ENCODE measurements at places on chromosomes 16 and 17.

GRCh38 chr17:1490643-1491442 is 1.6 kb downstream of the MYO1C start:
- DNase-seq = peak; percentile 65

DNA sequence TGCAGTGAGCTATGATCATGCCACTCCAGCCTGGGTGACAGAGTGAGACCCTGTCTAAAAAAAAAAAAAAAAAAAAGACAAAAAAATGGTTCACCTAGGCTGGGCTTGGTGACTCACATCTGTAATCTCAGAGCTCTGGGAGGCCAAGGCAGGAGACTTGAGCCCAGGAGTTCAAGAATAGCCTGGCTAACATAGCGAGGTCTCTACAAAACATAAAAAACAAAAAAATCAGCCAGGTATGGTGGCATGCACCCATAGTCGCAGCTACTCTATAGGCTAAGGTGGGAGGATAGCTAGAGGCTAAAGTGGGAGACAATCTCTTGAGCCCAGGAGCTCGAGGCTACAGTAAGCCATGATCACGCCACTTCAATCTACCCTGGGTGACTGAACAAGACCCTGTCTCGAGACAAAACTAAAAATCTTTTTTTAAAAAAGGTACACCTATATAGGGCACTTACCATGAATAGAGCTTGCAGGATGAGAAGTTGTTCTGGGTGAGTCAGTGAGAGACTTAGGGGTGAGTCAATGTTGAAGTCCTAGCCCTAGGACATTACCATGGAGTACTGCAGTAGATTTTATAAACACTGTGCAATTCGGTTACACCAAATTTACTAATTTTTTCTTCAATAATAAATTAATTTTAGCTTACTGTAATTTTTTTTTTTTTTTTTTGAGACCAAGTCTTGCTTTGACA is 19.0 kb downstream of the USP32 start:
- DNase-seq = no peak

GRCh38 chr16:2904922-2905240 is 6.8 kb upstream of the FLYWCH1 start:
- DNase-seq = no peak

- no peak for DNase-seq
Observed at GRCh38 chr16:27475561-27475960, 73.6 kb downstream of the IL21R start.

DNA sequence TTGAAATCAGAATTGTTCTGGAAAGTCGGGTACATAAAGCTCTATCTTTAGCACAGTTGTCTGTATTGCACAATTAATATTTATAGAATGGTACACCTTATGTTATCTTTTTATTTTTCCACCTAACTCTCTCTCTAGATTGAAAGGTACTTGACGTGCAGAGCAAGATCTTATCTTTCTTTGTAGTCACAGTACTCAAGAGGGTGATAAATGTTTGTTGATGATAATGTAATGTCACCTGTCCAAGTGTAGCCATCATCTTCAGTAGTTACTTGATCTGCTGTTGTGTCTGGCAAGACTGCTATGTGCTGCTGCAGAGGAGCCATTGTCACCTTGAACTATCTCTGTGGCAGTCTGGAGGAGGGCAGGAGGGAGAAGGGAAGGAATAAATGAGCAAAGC is 5.3 kb downstream of the HMOX2 start:
- DNase-seq = no peak

GRCh38 chr16:54998834-54999233 is 68.2 kb downstream of the IRX5 start:
- no peak for DNase-seq

GRCh38 chr16:14193316-14193871 is 122.3 kb downstream of the MRTFB start:
- peak; percentile 20 for DNase-seq

DNA sequence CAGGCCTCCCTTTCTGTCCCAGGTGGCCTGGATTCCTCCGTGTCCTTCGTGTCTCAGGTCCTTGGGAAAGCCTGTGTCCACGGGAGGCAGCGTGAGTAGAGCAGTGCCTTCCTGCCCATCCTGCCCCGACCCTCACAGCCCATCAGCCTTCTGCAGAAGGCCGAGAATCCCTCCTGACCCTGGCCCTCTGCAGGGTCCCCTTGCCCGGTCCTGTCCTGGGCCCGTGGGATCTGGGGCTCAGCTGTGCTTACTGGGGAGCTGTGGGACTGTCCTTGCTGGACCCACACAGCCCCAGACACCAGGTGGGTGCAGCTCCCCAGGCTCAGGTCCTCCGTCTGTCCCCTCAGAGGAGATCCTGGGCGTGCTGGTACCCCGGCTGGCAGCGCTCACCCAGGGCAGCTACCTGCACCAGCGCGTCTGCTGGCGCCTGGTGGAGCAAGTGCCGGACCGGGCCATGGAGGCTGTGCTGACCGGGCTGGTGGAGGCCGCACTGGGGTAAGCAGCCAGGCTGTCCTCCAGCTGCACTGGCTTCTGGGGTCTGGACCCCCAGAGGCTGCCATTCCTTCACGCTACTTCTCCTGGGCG is 3.9 kb downstream of the TELO2 start:
- no peak for DNase-seq

- DNase-seq = no peak
Observed at GRCh38 chr17:42618442-42619150, 9.1 kb downstream of the TUBG1 start.

DNA sequence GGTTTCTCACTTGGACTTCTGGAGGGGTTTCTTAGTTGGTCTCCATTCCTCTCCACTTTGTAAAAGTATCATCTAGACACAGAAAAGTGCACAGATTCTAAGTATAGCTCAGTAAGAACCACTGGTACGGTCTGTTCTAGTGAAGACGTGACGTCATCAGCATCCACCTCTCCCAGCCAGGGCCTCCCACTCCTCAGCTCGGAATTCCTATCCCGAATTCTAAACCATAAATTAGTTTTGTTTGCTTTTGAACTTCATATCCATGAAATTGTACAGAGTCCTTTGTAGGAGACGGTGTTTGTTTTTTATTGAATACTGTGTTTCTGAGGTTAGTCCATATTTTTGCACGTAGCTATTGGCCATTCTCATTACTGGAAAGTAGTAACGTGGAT is 25.5 kb downstream of the FOXK2 start:
- no peak for DNase-seq

- DNase-seq = no peak
Observed at GRCh38 chr17:5297245-5297644, 15.2 kb downstream of the RABEP1 start.

DNA sequence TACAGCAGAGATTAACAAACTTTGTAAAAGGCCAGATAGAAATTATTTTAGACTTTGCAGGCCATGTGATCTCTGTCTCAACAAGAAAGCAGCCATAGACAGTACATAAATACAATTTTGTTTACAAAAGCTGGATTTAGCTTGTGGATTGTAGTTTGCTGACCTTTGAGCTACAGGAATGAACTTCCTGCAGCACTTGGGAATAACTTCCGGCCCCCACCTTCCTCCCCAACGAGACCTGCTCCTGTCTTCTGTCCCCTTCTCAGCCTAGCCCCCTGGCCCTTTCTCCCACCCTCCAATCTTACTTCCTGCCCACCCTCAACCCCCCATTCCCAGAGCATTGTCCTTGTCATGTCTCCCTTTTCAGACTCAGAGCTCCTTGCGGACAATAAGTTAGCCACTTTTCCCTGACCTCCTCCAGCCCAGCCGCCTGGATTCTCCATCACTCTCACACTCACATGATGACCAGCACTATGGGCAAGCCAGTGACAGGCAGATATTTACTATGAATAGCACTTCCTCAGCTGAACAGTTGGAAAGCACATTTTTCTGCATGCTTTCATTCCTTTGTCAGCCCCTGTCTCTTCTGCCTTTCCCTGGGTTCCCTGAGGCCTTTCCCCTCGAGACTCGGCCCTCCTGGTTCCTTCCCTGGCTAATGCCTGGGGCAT is 27.6 kb upstream of the DLX3 start:
- DNase-seq = no peak

- DNase-seq = no peak
Observed at GRCh38 chr16:66928702-66929388, 3.5 kb upstream of the RRAD start.

DNA sequence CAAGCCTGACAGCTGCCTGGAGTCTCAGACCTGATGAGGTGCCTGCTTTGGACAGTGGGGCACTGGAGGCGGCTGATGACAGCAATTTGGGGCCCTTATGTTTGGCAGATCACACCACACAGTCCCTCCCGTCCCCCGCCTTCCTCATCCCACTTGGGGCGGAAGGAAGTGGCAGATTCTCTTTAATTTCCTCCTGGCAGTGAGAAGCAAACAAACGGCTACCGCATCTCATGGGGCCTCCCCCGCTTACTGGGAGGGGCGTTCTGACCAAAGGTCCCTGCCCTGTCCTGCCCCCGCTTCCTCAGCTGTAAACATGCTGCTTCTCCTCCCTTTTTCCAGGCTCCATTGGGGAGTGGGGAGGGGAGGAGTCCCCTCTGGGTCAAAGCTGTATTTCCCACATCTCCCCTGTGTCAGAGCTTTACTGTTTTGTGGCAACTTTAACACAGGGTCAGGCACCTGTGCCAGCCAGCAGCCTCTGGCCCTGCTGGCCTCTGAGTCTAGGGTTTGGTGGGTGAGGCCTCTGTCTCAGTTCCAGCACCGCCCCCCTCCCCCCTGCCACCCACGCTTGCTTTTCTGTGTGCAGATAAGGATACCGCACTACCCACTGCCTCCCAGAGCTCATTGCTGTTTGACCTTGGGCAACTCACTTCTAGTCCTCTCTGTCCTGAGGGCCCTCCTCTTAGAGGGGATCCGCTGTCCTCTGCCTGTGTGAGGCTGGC is 5.4 kb upstream of the NFATC3 start:
- peak; percentile 70 for DNase-seq

DNA sequence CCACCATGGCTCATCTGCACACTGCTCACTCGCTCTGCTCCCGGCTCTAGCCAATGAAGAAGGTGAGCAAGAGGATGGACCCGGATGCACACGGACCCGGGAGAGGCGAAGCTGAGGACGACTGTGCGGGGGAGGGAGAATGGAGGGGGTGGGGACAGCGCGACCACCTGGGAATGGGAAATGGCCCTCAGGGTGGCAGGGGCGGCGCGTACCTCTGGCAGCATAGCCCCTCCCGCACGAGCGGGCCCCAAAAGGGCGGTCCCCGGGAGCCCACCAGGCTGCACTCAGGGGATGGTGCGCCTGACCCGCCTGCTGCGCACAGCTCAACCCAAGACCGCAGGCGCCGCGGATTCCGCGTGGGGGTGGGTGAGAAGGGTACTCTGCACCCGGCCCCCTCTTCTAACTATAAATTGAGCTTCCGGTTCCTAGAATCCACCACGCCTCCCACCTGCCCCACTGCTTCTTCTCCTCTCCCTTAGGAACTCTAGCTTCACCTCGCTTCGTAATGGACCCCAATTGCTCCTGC is 6.1 kb downstream of the MT1H start:
- DNase-seq = peak; percentile 32

DNA sequence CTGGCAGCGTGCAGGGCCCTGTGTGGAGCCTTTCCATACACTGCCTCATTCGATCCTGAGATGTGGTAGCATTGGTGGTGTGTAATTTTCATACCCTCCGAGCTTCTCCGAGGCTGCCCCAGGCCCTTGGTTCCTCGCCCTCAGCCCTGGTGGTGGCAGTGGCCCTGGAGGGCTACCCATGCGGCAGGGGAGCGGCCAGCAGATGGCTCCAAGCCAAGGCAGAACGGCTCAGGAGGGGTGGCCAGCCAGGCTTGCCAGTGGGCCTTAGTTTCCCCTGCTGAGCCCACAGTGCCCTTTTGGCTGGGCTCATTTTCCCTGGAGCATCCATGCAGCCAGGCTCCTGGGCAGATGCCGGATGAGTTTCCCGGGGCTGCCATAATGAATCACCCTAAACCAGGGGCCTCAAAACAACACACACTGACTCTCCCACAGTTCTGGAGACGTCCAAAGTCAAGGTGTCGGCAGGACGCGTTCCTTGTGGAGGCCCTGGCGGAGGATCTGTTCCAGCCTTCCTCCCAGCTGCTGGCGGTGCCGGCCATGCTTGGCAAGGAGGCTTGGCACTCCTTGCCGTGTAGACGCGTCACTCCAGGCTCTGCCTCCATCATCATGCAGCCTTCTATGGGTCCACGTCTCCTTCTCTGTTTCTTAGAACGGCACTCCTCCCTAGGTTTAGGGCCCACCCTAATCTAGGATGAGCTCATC is 158.8 kb upstream of the GSE1 start:
- DNase-seq = no peak

- no peak for DNase-seq
Observed at GRCh38 chr17:49738456-49739163, 25.3 kb downstream of the FAM117A start.

DNA sequence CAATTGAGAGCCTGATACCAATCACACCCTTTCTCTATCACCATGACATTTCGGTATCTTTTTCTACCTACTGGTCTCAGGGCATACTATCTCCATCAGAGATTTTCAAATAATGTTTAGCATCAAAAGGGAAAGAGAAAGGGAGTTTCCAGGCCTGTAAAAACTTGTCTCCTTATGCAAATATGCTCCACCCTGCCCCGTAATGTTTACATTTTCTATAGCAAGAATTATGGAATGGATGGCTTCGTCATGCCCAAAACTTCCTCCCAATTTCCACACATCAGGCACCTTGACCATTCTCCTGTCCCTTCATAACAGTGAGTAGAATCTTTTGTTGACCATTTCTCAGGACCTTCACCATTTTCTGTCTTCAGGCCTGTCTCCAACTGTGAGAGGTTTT is 30.9 kb upstream of the HLF start:
- DNase-seq = no peak

DNA sequence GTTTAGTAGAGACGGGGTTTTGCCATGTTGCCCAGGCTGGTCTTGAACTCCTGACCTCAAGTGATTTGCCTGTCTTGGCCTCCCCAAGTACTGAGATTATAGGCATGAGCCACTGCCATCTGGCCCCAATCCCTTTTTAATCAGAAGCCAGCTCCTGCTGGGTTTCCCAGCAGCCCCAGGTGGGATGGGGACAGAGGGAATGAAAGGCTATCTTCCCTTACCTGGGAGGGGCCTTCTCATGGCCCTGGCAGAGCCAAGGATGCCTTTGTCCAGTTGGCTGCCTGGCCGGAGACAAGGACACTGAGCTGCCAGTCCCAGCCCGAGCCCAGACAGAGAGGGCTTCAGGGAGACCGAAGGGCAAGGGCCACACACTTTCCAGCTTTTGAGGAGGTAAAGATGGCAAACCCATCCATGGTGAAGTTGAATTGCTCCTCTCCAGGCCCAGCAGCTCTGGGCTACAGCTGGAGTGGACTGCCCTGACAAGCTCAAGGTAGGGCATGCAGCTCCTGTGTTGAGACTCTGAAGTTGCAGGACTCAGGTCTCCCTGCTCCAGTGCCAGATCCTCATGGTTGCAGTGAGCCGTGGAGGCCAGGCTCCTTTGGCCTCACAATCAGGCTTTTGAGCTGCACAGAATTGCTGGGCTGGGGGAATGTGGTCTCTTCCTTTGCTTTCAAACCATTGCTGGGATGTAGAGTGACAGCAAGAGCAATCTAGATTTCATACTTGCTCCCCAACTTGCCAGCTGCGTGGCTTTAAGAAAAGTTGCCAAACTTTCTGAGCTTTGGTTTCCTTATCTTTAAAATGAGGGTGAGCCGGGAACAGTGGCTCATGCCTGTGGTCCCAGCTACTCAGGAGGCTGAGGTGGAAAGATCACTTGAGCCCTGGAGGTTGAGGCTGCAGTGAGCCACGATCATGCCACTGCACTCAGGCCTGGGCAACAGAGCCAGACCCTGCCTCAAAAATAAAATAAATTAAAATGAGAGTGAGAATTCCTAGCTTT is 44.5 kb upstream of the IL34 start:
- no peak for DNase-seq
